ENCODE measurements at places on chromosomes 5 and 9.

- no peak for DNase-seq
Measured at GRCh38 chr5:133372293-133372937, 239.9 kb downstream of the FSTL4 start.

- no peak for DNase-seq
Measured at GRCh38 chr9:133050781-133051180, 11.0 kb upstream of the CEL start.

DNA sequence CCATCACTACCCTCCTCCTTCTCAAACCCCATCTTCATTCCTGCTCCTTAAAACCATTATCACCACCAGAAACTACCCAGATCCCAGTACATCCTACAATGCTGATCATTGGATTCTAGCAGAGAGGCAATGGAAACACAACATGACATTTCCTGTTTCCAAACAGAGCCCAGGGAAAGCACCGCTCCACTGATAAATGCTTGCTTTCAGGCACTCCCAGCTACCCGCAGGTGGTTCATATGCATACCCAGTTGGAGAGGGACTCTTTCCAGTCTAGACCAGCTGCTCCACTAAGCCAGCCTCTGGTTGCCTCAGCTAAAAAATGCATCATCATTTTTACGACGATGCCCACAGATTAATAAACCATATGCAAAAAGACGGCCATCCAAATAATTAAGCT lies 39.2 kb upstream of the ACO1 start:
- no peak for DNase-seq

DNA sequence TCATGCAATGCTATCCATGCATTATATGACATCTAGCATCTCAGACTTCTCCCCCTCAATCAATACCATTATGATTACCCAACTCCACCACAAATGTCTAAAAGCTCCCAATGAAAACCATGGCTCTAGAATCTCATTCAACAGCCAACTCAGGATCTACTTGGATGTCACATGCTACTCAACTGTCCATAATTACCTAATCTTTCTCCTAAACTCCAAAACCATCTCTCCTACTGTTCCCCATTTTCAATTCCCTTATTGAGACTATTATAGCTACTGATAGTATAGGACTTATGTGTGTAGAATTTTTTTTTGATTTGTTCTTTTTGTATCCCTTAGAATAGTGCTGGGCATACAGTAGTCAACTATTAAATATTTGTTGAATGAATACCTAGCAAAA lies 8.2 kb upstream of the STRBP start:
- DNase-seq, result no peak

DNA sequence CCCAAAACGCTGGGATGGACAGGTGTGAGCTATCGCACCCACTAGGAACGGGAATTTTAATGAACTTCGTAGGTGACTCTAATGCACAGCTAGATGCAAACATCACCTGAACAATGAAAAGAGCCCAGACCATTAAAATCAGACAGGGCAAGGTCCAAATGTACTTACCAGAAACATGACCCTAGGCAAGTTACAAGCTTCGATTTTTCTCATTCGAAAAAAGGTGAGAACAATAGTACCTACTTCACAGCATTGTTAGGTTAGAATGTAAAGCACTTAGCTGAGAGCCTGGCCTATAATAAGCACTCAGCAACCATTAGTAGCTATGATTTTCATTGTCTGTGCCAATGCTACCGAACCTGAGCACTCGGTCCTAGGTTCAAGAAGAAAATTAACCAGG lies 5.8 kb upstream of the KLHL3 start:
- DNase-seq, result no peak

DNA sequence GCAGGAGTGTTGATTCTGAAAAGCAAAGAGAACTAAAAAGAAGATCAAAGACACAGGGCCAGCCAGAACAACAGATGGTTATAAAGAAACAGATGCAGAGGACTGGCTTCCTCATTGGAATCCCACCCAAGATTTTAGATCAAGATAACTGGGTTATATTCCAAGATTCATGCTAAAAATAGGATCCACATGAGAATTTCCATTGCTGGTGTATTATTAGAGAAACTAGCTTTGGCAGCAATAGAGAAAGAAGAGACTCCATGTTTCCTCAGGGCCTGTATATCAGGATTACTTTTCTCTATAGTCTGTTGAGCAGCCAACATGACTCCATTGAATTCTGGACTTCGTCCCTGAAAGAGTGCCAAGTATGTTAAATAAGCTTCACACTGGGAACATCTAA lies 367.3 kb downstream of the TUSC1 start:
- DNase-seq, result no peak

GRCh38 chr9:114192539-114192938 lies 37.2 kb downstream of the COL27A1 start:
- DNase-seq, result no peak

DNA sequence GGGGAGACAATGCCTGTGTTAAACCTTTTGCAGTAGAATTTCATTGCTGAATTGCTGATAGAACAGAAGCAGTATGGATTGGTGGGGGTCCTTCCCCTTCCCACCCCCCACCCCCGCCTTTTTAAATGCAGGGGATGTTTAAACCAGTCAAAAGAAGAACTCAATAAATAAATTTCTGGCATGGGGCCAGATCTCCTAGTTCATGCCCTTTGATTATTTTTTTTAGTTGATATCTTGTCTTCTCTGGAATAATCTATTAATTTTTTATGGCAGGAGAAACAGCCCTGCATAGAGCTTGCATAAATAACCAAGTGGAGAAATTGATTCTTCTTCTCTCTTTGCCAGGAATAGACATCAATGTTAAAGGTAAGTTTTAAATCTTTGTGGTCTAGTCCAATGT lies 72.8 kb downstream of the SLF1 start:
- no peak for DNase-seq

GRCh38 chr9:37994639-37995347 lies 74.2 kb downstream of the SHB start:
- DNase-seq, result peak; percentile 87

DNA sequence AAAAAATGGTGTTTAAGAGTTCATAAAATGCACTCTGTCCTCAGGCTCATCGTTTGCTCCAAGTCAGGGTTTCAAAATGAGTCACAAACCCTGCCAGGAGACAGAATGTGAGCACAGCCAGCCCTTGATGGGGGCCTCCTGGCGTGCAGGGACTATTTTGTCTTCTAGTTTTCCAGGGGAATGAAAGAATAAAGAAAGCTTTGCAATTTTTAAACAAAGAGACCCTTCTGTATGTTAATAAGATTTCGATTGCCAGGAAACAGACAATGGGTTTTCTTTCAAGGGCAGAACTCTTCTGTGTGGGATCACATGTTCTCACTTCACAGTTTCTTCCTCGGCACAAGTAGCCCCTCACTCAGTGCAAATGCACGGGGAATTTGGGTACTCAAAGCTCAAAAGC lies 121.4 kb upstream of the C6 start:
- DNase-seq, result no peak

DNA sequence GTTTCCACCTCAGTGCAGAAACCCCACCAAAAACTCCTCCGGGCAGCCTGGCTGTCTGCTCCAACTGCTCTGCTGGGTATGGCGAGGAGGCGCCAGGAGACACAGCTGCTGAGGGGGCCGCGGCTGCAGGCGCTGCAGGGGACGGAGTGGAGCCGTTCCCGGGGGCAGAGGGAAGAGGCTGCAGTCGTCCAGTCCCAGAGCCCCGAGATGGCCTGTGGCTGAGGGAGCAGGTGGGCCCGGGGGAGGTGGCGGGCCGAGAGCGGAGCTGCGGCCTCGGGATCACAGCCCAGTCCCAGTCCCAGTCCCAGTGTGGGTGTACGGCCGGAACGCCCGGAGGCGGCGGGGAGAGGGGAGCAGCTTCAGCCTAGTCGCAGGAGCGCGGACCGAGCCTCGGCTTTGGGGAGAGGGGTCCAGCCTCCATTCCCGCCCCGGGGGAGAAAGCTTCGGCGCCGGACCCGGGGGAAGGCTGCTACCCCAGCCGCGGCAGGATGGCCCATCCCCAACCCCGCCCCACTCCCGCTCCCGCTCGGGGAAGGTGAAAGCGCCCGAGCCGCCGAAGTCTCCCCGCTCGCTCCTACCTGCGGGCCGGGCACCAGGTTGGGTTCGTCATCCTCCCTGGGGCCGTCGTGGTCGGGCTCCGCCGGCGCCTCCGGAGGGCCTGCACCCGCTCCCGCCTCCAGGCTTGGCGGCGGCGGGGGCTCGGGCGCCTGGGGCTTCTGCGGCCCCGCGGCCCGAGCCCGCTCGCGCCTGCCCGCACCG lies 513 bp downstream of the FAM193B start:
- no peak for DNase-seq

DNA sequence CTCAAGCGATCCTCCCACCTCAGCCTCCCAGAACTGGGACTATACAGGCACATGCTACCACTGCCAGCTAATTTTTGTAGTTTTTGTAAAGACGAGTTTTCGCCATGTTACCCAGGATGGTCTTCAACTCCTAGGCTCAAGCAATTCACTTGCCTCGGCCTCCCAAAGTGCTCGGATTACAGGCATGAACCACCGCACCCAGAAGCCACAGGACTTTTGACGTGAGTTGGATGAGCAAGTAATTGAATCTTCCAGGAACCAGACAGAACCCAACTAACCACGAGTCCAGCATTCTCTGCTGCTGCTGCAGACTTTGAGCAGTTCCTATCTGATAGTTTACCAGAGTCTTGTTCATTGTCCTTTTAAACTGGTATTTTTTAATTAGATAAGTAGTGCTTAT lies 9.6 kb upstream of the ATP6V0E1 start:
- no peak for DNase-seq

GRCh38 chr5:162190-162564 lies 29.1 kb upstream of the LRRC14B start:
- DNase-seq, result no peak

DNA sequence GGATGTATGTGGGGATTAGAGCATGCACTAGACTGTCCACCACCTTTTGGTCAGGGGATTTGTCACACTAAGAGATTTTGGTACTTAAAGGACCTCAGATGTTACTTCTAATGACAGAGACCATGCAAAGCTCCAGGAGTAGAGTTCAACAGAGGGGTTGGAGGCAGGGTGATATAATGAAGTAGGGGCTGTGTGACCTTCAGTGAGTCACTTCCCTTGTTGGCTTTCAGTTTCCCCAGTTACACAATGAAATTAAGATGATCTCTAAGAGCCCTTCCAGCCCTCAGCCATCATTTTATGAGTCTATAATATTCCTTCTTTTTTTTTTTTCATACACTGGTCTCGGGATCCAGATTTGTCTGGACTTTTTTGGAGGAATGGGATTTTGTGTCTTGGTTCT lies 26.8 kb downstream of the GLRA1 start:
- no peak for DNase-seq

- no peak for DNase-seq
Measured at GRCh38 chr9:110207071-110207641, 803 bp downstream of the C9orf152 start.

DNA sequence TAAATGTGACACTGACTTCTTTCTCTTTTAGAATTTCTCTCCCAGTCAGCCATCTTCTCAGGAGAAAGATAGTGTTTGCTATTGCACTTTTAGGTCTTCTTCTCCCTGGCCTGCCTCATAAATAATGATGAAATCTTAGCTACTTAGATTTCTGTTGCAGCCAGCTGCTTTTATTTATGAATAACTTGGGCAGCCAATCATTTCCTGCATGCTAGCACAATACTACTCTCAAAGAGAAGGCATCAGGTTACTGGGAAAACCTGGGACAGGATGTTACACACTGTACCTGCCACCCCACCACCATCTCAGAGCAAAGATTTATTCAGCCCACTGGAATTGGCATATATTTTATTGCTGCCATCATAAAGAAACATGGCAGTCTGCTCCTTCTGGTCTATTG lies 266.6 kb downstream of the PRELID2 start:
- no peak for DNase-seq

- peak; percentile 81 for DNase-seq
Measured at GRCh38 chr9:124322618-124323432, 65.1 kb downstream of the NEK6 start.

- no peak for DNase-seq
Measured at GRCh38 chr5:94263068-94263467, 355.3 kb downstream of the KIAA0825 start.

DNA sequence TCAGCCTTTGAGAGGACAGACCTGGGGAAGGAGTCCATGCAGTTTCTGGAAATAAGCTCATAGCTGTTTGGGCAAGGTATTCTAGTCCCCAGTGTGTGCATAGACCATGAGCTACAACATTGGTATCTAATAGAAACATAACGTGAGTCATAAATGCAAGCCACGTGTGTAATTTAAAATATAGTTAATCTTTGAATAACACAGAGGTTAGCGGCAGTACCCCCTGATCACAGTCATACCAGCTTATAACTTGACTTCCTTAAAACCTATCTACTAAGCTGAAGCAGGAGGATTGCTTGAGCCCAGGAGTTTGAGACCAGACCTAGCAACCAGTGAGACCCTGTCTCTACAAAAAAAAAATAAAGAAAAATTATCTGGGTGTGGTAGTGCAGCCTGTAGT lies 46.4 kb upstream of the CPEB4 start:
- no peak for DNase-seq

GRCh38 chr5:78077369-78078068 lies 217.0 kb downstream of the AP3B1 start:
- DNase-seq, result no peak

- no peak for DNase-seq
Measured at GRCh38 chr5:137073189-137073588, 425.9 kb downstream of the SPOCK1 start.

- no peak for DNase-seq
Measured at GRCh38 chr5:72121052-72121779, 13.9 kb downstream of the MAP1B start.

GRCh38 chr5:174453690-174454089 lies 270.7 kb upstream of the MSX2 start:
- no peak for DNase-seq

DNA sequence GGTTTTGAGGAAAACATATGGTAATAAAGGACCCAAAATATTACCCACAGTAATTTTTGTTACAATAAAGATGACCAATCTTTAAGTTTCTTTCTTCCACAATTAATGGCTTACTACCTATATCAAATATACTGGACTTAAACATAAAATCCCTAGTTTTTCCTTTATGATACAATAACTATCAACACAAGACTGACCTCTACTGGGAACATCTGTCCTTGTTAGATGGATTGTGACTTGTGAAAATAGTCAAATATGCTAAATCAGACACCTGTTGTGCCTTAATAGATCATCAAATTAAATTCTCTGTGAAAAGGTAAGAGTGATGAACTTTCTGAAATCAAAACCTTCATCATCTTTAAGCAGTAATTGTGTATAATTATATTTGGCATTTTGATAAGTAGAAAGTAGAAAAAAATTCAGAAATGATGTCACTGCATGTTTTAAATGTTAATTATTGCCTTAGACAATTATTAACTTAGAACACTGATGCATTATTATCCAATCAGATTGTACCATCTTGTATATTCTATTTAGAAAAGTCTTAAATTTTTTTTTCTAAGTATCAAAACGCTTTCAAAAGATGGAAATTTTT lies 113.6 kb downstream of the DEPDC1B start:
- no peak for DNase-seq

- DNase-seq, result no peak
Measured at GRCh38 chr9:96021551-96022444, 146.3 kb downstream of the ERCC6L2 start.
